ENCODE measurements at places on chromosomes 5 and 9. TPM values are rescaled to one million over a fixed set of nuclear protein-coding genes. Genes with fewer than 3 reads are reported as not detected.

Gene CMYA5
- total RNA-seq, result 1.4 TPM

Gene ANKDD1B
- 0.93 TPM for total RNA-seq

Gene GGTA1
- total RNA-seq, result not detected

Gene ATP6V1G1
- total RNA-seq, result 110 TPM

Gene FAM153A
- 0.52 TPM for total RNA-seq

Gene EDIL3
- total RNA-seq, result 15.4 TPM

Gene UGT3A2
- 0.86 TPM for total RNA-seq

Gene SLC34A1
- 0.12 TPM for total RNA-seq
